ENCODE measurements at places on chromosomes 2 and 18.

DNA sequence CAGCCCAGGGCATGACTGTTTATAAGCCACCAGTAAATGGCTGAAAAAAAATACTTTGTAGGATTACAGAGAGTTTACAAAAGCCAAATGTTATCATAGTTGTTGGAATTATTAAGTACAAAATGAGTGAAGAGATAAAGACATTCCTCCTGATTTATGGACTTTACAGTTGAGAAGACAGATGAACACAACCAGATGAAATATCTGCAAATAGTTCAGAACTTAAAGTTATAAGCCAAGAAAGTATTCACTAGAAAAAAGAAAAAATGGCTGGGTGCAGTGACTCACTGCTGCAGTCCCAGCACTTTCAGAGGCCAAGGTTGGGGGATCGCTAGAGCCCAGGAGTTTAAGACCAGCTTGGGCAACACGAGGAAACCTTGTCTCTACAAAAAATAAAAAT is 11.2 kb downstream of the PMAIP1 start:
- no peak for DNase-seq

- no peak for DNase-seq
These were observed 850.2 kb upstream of the CELF4 start for GRCh38 chr18:38415811-38416210.

- peak; percentile 19 for DNase-seq
These were observed 13.2 kb downstream of the BMP10 start for GRCh38 chr2:68857855-68858456.

DNA sequence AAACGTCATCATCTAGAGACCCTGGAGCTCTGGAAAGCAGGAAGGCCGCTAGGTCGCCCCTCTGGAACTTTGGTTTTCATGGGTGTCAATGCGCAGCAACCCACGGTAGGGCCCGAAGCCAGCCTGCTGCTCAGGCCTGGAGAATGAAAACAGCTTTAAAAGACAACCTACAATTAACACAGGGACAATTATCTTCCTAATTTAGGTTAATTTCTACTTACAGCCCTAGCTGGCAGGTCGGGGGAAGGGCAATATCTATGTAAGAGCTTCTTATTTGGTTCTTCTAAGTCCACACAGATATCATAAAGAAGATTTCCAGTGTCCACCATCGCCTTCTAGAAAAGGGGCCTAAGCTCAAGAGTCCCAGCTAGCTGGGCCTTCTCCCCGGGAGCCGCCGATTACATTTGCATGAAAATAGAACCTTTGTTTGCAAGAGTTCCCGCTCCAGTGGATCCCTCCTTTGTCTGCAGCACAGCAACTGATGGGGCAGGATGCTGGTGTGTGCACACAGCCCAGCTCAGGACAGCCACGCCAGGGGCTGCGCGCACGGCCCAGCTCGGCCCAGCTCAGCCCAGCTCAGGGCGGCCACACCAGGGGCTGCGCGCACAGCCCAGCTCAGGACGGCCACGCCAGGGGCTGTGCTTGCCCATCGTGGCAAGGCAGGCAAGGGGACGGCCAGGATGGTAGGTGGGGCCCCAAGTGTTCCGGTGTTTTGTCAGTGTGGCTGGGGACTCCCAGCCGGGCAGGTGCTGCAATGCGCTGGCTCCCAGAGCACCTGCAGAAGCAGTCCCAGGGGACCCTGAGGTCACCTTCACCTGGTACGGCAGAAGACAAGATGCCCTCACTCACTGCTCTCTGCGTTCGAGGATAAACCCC is 109.1 kb downstream of the HDAC4 start:
- no peak for DNase-seq

DNA sequence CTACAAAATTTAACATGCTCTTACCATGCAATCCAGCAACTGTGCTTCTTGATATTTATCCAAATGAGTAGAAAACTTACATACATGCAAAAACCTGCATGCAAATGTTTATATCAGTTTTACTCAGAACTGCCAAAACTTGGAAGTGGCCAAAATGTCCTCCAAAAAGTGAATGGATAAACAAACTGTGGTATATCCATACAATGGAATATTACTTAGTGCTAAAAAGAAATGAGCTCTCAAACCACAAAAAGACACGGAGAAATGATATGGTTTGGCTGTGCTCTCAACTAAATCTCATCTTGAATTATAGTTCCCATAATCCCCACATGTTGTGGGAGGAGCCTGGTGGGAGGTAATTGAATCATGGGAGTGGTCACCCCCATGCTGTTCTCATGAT is 267.2 kb downstream of the ZEB2 start:
- no peak for DNase-seq

DNA sequence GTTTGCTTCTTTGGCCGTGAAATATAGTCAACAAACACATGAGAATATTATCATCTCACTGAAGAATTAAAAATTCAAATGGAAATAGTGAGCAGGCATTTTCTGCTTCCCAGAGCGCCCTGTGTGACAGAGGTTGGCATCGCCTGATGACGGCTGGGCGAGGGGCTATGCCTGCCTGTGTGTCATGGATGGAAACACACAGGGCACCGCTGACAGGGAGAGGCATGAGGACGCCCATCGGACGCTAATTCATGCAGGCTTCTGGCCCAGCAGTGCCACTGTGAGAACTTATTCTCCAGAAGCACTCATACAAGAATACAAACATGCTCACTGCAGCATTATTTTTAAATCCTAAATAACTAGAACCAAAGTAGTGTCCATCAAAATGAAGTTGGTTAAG is 61.4 kb upstream of the OTOS start:
- no peak for DNase-seq

DNA sequence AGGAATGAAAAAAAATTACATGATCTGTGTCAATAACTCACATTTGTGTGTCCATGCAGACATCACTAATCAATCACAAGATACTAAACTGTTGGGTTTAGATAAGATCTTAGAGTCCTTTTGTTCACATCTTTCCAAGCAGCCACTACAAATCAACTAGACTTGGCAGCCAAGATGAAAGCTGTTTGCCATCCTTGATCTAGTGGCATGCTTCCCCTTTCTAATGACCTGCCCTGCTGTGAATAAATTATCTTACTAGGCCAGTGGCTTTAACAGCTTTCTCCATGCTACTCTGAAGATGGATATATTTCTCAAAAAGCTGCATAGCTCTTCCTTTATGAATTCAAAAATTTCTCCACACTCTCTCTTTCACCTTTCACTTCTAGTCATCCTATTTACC is 1338.0 kb upstream of the ACVR2A start:
- DNase-seq = no peak

- no peak for DNase-seq
These were observed 254.2 kb downstream of the MYCN start for GRCh38 chr2:16194530-16194929.

DNA sequence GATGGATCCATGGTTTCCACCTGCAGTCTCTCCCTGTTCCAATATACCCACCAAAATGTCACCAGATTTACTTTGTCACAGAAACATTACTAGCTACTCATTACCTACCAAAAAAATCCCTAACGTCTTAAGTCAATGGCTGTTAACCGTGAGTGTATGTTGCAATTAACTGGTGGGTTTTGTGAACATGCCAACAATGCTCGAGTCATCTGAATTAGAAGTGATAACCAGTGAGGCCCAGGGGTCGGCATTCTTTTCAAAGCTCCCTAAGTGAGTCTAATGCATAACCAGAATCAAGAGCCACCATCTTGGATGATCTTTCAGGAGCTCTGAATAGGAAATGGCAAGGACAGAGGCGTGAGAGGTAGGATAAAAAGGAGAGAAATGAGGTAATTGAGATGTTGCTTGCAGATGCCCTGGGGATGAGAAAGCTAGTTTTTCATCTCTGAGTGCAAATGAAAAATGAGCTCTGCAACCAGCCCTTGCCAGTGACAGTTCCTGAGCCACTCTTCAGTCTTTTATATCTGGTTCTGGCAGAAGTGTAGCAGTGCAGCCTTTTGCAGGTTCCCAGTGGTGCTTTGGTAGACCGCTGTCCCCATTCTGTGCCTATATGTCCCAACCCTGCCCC is 130.0 kb upstream of the RND3 start:
- no peak for DNase-seq

DNA sequence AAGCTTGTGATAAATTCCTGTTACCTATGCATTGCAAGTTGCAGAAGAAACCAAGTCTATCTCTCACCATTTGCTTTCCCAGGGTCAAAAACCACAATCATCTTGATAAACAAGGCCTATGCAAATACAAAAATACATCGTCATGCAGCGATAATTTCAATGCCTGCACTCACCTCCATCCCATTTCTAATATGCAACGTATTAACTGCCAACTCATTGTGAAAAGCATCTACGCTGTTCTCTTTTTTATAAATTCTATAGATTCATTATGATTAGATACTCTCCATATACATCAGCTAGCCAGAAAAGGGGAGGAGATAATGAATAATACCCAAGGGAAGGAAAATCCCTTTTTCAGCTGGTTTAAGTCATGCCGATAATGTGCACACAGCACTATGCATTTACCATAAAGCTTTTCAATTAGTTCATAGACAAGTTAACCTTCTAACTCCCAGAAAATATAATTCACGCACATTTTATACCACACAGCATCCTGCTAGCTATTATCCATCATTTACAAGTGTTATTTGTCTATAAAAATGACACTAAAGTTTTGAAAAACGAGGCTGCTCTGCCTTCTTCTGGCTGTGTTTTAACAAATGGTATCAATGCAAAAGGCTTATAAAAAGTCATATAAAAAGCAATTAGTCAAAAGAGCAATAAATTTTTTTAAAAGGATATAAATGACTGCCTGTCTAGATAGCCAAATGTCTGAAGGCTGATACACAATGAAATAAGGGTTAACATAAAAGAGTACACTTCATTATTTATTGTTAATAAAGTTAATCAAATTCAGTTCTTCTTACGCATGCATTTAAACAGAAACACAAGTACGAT is 77.6 kb downstream of the AFF3 start:
- no peak for DNase-seq

- peak; percentile 24 for DNase-seq
These were observed 347.5 kb downstream of the METTL4 start for GRCh38 chr18:2223849-2224248.

DNA sequence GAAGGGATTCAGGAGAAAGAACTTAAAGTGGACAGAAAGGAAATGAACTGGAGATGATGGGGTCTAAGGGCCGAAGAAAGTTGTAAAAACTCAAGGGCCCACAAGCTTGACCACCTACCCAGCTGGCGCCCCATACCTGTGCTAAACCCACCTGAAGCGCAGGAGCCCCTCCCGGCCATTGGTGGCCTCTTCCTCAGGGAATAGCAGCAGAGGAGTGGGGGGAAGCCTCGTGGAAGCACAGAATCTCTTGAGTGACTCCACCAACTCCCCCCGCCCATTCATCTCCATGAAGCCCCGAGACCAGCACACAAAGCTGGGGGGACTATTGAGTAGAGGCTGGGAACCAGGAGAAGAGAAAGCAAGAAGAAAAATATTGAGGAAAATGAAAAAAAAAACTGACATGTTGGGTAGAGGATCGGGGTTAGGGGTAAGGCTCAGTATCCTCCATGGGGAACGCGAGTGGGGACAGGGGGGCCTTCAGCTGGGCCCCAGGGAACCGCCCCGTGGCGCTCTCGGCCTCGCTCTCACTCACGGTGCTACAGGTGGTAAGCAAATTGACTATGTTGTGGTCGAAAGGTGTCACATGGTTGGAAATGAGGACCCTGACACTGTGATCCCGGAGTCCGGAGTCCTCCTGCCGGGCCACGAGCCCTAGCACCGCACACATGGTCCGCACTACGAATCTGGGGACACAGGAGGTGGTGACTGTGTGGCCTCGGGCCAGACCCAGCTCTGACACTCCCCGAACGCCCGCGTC is 728 bp downstream of the AUP1 start:
- peak; percentile 45 for DNase-seq

DNA sequence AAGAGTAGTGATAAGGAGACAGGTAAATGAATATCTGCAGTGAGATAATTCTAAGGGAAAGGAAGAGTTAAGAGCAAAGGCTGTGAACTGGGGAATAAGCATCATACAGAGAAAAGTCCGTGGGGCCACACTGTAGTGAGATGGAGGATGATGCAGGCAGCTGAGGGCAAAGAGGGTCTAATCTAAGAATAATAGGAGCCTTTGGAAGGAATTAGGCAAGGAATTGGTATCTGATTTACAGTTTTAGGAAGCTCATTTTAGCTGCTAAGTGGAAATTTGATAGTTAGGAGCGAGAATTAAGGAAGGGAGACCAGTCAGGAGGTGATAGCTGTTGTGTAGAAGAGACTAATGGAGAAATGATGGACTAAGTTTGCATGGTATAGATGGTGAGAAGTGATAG is 43.5 kb downstream of the KIF5C start:
- DNase-seq = no peak

DNA sequence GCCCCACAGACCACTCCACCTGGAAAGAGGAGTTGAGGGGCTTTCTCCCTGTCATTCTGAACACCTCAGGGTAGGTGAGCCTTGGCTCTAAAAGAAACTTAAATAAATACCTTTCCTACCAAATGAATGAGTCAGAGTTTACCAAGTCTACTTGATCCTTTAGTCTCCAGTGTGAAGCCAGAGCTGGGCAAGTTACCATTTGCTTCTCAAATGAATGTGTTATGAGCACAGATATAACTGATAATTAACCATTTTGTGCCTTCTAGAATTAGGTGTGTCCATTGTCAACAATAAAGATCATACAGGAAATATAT is 347.7 kb downstream of the KIAA1328 start:
- DNase-seq = no peak

DNA sequence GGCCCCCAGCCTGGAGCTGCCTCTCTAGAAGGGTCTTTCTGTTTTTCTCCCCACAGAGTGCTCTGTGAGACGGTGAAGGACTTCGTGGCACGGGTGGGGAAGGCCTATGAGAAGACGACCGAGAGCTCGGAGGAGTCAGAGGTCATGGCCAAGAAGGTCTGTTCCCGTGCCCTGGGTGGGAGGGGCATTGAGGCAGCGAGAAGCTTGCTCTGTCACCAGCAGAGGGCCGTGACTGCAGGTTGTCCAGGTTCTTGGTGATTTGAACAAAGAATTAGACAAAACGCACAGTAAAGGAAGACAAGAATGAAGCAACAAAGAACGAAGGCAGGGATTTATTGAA is 93.9 kb downstream of the DGKD start:
- no peak for DNase-seq

DNA sequence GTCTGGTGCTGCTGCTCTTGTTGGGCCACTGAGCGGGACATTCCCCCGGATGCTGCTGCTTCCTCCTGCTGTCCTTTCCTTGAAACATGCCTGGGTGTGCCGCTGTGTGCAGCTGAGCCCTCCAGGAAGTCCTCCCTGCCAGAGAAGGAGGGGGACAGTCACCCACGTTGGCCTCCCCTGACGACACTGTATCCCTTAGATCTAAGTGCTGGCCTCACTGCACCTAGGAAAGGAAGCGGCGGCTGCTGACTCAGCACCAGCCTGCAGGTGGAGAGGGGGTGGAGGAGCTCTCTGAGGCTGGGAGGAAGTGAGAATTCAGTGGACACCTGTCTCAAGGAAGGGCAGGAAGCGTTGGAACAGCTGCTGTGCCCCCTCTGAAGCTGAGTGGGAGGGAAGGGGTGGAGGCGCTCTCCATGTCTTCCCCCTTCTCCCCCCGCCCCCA is 239.8 kb downstream of the HAUS1 start:
- DNase-seq = peak; percentile 85

DNA sequence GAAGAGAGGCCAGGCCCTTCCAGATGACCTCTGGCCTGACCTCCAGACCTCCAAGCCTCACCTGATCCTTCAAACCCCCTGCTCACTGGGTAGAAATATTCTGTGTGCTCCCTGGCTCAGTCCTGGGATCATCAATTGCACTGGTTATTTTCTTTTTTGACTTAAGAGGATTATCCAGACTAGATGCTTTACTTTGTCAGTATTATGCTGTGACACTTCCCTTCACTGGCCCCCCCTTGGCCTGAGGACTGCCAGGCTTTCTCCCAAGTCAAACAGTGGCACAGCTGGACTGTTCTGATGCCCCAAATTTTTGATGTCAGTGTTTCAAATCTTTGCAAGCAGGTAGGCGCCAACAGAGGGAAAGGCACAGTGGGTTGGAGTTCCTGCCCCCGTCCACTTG is 156.3 kb upstream of the SKOR2 start:
- no peak for DNase-seq

All from activated naive CD4-positive, alpha-beta T cell treated with anti-CD3 and anti-CD28 coated beads for 36 hours (primary cell).